Osteoblast (primary cell): ENCODE measurements at places on chromosomes 3 and 15. TPM values are rescaled to one million over a fixed set of nuclear protein-coding genes. Genes with fewer than 3 reads are reported as not detected.

DNA sequence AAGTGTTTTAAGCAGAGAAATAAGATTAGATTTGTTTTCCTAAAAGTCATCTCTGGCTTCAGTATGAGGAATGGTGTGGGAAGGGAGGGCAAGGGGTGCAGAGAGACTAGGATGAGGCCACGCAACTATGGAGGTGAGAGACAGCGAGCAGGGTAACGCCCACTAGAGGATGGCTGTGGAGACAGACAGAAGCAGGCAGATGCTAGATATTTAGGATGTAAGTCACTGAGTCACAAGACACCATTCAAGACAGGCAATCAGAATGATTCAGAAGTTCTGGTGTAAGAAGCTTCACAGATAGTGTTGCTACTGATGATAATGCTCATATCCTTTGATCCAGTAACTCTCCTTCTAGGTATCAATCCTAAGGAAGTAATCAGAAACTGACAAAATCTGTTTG, 19.1 kb downstream of the HSPBAP1 start:
- no peaks in the 10 kb centered on the region for H3K36me3 ChIP-seq
- H3K4me1 ChIP-seq: peaks cover 3% of the 10 kb centered on the region
- DNase-seq: peak; percentile 60
- H3K27me3 ChIP-seq: no peaks in the 10 kb centered on the region

- H3K4me3 ChIP-seq: no peak overlapping the region
- DNase-seq: no peak
- no peaks in the 10 kb centered on the region for H3K27me3 ChIP-seq
Observed at GRCh38 chr3:107013641-107014040, 363.6 kb upstream of the CCDC54 start.

DNA sequence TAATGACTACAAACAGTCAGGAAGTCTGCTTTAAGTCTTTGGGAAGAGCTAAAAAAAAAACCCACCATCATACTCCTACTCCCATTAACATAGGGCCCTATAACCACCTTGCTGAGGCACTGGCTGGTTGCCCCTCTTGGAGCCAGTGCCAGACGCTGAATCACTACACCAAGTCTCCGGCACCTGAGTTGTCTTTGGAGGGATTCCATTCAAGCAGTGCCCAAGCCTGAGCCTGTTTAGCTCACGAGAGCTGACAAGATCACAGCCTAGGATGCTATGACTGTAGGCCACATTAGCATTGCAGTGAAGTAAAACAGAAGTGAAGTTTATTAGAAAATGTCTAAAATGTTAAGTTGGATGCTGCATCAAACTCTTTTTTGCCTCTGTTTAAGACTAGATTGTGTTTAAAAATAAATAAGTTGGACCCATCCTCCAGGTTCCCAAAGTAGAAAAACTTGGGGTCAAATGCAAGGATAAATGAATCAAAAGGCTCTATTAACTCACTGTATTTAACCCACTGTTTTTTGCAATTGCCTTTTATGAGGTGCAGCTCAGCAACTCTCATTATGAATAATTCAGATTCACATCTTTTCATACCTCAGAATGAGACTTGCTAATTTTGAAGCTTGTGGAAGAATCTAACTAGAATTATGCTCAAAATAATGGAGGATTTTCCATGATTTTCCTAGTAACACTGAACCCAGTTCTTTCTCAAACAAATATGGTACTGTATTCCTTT, 461.9 kb downstream of the FOXP1 start:
- peaks cover 8% of the 10 kb centered on the region for H3K36me3 ChIP-seq
- peaks cover 37% of the 10 kb centered on the region for H3K4me1 ChIP-seq
- H3K4me3 ChIP-seq: no peak overlapping the region
- peak overlapping the region; percentile 27 for H3K27ac ChIP-seq

The DNAH1 gene
- total RNA-seq: 8.0 and 8.7 TPM in 2 replicates

- no peaks in the 10 kb centered on the region for H3K4me1 ChIP-seq
- no peak overlapping the region for H3K4me3 ChIP-seq
- no peaks in the 10 kb centered on the region for H3K36me3 ChIP-seq
- H3K27me3 ChIP-seq: peaks cover 8% of the 10 kb centered on the region
- peak; percentile 39 for DNase-seq
- H3K27ac ChIP-seq: no peak overlapping the region
Observed at GRCh38 chr3:32596909-32597369, 26.3 kb upstream of the DYNC1LI1 start.

DNA sequence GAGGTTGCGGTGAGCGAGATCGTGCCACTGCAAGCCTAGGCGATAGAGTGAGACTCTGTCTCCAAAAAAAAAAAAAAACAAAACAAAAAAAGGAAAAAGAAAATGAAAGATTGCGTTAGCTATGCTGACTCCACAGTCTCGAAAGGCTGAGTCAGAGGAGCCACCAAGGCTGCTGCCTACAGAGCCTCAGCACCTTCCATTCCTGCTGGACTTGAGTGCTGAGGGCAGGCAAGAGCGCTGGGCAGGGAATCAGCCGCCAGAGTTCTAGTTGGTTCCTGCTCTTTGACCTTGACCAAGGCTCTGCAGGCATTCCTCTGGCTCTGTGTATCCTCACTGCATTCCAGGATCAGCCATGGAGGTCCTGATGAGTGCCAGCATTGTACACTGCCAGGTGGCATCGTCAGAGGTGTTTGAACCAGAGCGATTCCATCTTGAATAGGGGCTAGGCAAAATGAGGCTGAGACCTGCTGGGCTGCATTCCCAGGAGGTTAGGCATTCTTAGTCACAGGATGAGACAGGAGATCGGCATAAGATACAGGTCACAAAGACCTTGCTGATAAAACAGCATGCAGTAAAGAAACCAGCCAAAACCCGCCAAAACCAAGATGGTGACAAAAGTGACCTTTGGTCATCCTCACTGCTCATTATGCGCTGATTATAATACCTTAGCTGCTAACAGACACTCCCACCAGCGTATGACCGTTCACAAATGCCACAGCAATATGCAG, 5.9 kb downstream of the MESP2 start:
- peaks cover 13% of the 10 kb centered on the region for H3K4me1 ChIP-seq
- H3K27ac ChIP-seq: peak overlapping the region; percentile 19
- peak; percentile 95 for DNase-seq
- no peak overlapping the region for H3K4me3 ChIP-seq
- H3K27me3 ChIP-seq: no peaks in the 10 kb centered on the region
- H3K36me3 ChIP-seq: peaks cover 22% of the 10 kb centered on the region

DNA sequence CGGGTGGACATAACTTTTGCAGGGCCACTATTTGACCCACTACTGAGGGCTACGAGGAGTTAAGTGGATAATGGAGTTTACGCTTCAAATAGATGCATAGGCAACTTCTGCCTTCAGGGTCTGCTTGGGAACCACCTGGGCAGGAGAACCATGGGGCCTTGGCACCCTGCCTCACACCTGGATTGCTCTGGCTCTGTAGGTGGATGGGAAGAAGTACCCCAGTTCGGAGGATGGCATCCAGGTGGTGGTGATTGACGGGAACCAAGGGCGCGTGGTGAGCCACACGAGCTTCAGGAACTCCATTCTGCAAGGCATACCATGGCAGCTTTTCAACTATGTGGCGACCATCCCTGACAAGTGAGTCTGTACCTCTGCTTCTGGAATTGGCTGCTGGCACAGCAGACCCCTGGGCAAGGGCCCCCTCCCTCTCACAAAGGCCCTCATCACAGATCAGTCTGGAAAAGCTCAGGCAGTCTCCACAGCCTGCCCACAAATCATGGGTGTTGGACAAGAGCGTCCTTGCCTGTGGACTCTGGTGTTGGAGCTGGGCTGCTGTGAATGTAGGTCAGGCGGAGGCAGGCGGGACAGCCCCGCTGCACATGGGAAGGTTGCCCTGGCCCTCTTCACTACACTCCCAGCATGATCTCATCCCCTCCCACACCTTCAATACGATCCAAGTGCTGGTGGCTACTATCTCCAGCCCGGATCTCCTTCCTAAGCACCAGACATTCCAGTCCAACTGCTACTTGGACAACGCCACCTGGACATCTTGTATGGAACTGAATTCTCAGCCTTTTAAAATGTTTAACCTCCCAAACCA, 46.7 kb downstream of the MESD start:
- peaks cover 94% of the 10 kb centered on the region for H3K36me3 ChIP-seq
- H3K4me3 ChIP-seq: no peak overlapping the region
- peaks cover 5% of the 10 kb centered on the region for H3K4me1 ChIP-seq
- peak; percentile 82 for DNase-seq
- H3K27me3 ChIP-seq: no peaks in the 10 kb centered on the region

DNA sequence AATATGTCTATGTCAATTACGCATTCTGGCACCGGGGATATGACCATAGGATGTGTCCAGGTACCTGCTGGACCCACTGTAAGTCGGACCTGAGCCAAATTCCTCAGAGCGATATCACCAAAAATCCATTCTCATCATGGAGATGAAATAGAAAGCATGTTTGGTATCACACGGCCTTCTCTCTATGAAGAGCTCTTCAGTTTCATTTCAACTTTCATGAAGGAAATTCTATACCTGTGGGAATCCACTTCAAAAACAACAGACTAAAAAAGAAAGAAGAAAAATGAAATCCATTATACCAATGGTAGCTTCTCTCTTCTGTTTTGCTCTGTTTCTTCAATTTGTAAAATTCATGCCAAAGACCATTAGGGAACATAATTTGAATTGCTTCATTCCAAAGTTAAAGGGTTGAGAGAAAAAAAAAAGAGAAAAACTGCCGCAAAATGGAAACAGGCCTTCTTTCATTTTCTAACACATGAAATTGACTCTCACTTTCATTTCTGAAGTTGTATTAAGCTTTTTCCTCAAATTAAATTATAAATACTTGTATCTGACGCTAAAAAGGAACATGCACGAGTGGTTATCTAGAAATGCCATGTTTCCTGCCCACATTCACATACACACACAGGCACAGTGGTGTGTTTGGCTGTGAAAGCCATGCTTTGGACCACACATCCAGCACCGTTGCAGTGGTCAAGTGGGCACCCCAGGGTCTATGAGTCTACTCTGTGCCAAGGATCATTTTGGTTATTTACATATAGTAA, 46.9 kb upstream of the DIPK2A start:
- no peaks in the 10 kb centered on the region for H3K4me1 ChIP-seq
- H3K36me3 ChIP-seq: no peaks in the 10 kb centered on the region
- no peak overlapping the region for H3K4me3 ChIP-seq

DNA sequence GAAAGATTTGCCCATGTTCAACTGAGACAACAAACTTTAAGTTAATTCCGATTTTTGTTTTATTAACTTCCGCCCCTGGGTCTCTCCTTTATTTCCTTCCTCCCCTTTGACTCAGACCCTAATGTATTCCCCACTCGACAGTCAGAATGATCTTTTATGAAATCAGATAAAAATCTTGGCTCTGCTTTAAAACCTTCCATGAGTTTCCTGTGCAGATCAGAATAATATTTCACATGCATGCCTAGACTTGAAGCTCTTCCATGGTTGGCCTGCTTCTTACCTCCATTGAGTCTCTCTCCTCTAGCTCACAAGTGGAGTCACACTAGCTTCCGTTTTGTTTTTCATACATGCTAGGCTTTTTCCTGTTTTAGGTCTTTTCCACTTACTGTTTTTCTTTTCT, 116.8 kb upstream of the SPATA16 start:
- no peak overlapping the region for H3K4me3 ChIP-seq
- no peaks in the 10 kb centered on the region for H3K36me3 ChIP-seq
- H3K4me1 ChIP-seq: no peaks in the 10 kb centered on the region
- H3K27me3 ChIP-seq: no peaks in the 10 kb centered on the region
- no peak for DNase-seq

DNA sequence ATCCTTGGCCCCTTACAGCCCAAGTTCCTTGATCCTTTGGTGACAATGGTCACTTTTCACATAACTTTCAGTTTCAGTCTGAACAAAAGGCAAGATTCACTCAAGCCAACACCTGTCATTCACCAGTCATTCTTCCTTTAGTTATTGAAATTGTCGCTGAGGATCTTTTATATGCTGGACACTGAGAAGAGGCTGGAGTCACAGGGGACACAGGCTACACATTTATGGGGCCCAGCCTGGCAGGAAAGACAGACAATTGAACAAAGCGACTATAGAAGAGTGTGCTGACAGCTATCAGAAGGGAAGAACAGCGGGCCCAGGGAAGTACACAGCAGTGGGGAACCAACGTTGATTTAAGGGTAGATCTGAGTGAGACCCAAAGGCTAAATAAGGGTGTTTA, 69.8 kb upstream of the PROK2 start:
- no peaks in the 10 kb centered on the region for H3K4me1 ChIP-seq
- H3K36me3 ChIP-seq: no peaks in the 10 kb centered on the region
- H3K27ac ChIP-seq: no peak overlapping the region
- no peak for DNase-seq
- H3K27me3 ChIP-seq: peaks cover 5% of the 10 kb centered on the region
- no peak overlapping the region for H3K4me3 ChIP-seq

The CYP11A1 gene
- total RNA-seq: 1.4 and 2.1 TPM in 2 replicates

DNA sequence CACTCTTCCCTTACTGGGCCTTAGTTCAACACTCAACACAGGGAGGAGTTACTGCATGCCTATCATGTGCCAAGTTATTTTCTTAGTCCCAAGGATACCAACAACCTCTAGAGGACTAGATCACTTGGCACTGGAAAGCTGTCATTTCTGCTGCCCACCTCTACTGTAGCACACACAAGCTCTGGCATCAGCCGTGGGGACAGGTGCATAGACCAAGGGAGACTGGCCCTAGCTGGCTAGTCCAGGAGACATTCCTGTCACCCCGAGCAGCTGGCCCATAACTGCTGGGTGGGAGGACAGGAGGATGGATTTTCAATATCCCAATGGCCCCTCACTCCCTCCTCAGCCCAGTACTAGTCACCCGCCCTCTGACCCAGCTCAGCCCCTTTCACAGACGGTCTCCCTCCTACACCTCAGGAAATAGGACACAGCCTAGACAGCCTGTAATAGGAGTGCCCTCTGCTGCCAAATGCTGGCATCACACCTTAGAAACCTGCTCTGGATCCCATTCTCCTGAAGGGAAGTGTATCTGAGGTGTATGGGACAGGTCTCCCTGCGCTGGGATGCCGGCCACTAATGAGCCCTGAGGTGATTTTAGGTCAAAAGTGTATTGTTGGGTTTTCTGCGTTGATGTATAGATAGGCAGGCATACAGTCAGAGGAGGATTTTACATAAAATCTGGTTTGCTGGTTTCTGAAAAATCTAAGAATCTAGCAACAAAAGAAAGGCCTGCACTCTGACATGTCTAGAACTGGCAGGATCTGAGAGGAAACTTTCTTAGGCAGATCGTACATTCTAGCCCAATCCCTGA, 3.4 kb upstream of the DZIP1L start:
- H3K27ac ChIP-seq: no peak overlapping the region
- H3K36me3 ChIP-seq: no peaks in the 10 kb centered on the region
- no peak overlapping the region for H3K4me3 ChIP-seq
- H3K4me1 ChIP-seq: peaks cover 13% of the 10 kb centered on the region

GRCh38 chr3:194204042-194204987, 68.4 kb downstream of the HES1 start:
- H3K36me3 ChIP-seq: no peaks in the 10 kb centered on the region
- peaks cover 40% of the 10 kb centered on the region for H3K27me3 ChIP-seq
- no peak overlapping the region for H3K4me3 ChIP-seq
- H3K27ac ChIP-seq: no peak overlapping the region
- no peaks in the 10 kb centered on the region for H3K4me1 ChIP-seq
